Activated CD4-positive, alpha-beta T cell treated with anti-CD3 and anti-CD28 coated beads for 1 hour (primary cell): ENCODE measurements at places on chromosomes 11 and 22.

GRCh38 chr11:112504056-112504455 lies 243.4 kb upstream of the PLET1 start:
- no peak for DNase-seq

DNA sequence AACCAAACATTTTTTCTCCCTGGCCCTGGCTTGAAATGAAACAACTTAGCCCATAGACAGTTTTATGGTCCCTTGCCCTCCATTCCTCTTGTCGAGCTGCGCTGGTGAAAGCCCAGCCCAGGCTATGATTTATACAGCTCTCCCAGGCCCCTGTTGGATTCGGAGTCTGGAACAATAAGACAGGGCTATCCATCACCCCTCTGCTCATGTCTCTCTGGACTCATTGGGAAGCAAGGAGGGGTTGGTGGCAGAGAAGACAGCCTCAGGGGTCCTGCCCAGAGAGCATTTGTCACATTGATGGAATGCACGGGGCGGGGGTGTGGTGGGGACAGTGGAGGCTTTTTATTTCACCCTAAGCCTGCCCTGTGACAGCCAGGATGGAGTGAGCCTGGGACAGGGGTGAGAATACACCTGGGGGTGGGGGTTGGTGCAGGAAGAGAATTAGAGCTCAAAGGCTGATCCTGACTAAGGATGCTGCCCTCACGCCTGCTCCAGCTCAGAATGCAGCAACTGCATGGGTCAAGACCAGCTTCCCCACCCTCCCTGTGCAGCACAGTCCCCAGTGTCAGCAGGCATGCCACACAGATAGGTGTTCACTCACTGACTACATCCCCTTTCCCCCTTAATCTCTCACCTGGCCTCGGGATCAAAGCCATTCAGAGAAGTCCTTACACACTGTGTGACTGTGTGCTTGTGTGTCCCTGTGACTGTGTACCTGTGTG lies 10.0 kb upstream of the PKNOX2 start:
- DNase-seq: no peak

GRCh38 chr22:38753948-38754750 lies 1.6 kb downstream of the SUN2 start:
- DNase-seq: no peak

GRCh38 chr22:17484608-17485007 lies 78.7 kb upstream of the SLC25A18 start:
- DNase-seq: no peak

GRCh38 chr11:12628314-12628713 lies 45.9 kb upstream of the TEAD1 start:
- no peak for DNase-seq

GRCh38 chr11:78039919-78040671 lies 17.0 kb upstream of the KCTD14 start:
- DNase-seq: no peak

DNA sequence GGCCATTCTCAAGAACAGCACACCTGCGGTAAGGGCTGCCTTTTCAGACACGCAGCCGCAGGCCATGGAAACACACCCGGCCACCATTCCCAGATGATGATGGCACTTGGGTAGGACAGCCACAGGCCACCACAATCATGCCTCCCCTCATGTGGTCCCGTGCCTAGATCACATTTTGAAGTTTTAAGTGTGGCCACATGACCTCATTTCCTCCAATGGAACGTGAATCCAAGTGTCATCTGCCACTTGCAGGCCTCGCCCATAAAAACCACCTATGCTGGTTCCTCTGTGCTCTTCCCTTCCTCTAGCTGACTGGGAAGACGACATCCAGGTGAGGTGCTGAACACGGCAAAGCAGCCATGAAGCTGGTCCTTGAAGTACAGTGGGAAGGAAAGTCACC lies 44.6 kb upstream of the SLC25A1 start:
- no peak for DNase-seq

DNA sequence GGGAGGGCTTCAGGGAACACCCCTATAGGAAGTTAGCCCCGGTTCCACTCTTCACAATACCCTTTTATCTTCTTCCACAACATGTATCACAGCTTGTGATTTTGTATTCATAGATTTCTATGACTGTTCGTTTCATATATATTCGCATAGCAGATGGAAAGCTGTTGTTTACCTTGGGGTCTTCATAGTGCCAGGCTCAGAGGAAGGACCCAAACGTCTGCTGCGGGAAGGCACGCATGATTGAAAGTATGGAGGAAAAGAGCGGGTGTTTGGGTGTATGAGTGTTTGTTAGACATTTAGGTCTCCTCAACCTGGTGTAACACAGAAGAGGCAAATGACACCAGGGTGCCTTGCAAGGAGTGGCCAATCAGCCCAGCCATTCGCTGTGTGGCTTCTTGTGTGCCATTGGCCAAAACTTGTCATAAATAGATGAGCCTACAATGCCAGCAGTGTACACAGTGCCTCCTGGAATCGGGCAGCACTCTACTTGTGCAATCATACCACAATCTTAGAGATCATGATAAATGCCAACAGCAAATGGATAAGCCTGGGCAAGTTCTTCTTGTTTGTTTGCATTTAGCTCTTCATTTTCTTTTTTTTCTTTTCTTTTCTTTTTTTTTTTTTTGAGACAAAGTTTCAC lies 10.9 kb upstream of the ADA2 start:
- DNase-seq: no peak

DNA sequence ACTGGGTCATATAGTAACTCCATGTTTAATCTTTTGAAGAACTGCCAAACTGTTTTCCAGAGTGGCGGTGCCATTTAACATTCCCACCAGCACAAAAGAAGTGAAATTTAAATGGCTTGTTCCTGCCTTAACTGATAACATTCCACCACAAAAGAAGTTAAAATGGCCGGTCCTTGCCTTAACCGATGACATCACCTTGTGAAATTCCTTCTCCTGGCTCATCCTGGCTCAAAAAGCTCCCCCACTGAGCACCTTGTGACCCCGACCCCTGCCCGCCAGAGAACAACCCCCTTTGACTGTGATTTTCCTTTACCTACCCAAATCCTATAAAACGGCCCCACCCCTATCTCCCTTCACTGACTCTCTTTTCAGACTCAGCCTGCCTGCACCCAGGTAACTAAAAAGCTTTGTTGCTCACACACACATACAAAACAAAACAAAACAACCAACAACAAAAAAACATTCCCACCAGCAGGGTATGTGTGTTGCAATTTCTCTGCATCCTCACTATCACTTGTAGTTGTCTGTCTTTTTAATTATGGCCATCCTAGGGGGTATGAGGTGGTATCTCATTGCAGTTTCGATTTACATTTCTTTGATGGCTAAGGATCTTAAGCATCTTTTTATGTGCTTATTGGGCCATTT lies 109.0 kb downstream of the FAR1 start:
- DNase-seq: no peak
